Stimulated activated CD4-positive, alpha-beta T cell treated with anti-CD3 and anti-CD28 coated beads, Interleukin-12 subunit alpha, Interleukin-12 subunit beta, amount 100 ng/mL, for 24 hours (primary cell): ENCODE measurements at places on chromosomes 3 and 15.

- no peak for DNase-seq
Measured at GRCh38 chr3:178310949-178311348, 225.3 kb upstream of the KCNMB2 start.

DNA sequence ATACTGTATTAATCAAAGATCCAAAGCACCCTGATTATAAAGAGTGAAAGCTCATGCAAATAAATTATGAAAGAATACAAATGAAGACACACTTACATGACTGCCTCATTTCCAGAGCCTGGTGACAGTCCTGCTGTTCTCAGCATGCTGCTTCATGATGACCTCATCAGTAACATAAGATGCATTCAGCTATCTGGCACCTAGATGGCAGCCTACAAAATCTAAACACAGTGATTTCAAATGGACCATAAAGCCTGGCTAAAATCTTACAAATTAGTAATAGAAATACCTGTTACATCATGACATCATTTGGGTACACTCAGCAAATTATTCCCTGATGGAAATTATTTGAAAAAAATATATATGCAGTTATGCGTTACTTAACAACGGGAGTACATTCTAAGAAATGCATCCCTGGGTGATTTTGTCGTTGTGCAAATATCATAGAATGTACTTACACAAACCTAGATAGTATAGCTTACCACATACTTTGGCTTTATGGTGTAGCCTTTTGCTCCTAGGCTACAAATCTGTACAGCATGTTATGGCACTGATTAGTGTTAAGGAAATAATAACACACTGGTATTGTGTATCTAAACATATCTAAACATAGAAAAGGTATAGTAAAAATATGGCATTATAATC is 207.2 kb downstream of the EPHA3 start:
- no peak for DNase-seq

DNA sequence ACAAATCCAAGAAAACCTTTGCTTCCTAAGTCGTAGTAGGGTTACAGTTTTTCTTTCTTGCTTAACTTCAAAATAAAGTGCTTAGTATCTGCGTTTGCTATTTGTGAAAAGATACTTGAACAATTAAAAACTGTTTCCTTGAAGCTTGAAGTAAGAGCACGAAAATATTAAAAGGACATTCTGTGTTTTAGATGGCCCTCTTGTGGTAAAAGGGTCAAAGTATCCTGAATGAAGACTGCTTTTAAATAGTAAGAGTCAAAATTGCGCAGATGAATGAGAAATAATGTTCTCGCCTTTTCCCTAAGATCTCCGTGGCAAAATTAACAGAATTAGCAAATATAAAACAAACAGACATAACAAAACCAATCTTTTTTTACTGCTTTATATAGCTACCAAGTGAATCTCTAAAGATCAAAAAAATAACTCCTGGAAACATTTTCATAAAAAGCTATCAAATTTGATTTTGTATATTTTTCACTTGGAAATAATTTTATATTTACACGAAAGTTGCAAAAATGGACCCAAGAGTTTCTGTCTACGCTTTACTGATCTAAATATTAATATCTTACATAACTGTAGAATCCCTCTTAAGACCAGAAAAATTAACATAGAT is 175.4 kb downstream of the MBNL1 start:
- no peak for DNase-seq

GRCh38 chr3:109278141-109278540 is 38.2 kb downstream of the DPPA2 start:
- DNase-seq = no peak

- DNase-seq = no peak
Measured at GRCh38 chr15:87902772-87903426, 353.6 kb downstream of the NTRK3 start.

DNA sequence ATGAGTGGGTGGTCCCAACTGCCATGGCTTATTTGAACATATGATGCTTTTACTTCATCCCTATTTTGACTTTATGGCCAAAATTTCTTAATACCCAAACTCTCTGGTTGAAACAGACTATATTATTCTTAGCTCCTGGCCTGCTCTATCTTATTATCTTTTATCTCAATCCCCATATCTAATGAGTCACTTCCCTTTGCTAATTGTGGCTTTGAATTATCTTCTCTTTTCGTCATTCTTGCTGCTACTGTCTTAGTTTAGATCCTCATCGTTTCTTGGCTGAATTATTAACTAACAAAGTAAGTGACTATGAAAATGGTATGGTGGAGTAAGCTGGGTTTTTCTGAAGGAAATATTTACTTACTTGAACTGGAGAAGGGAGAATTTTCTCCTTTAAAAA is 28.2 kb upstream of the DNAJC19 start:
- DNase-seq = no peak

DNA sequence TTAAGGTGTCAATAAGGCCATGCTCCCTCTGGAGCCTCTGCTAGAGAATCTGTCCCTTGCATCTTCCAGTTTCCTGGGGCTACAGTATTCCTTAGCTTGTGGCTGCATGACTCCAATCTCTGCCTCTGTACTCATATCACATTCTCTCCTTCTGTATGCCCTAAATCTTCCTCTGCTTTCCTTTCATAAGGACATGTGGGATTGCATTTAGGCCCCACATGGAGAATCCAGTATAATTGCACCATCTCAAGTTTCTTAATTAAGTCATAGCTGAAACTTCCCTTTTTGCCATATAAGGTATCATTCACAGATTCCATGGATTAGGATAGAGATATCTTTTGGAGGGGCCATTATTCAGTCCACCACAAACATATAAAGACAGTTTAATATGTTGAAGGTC is 409.8 kb upstream of the TMCO5A start:
- DNase-seq = no peak

DNA sequence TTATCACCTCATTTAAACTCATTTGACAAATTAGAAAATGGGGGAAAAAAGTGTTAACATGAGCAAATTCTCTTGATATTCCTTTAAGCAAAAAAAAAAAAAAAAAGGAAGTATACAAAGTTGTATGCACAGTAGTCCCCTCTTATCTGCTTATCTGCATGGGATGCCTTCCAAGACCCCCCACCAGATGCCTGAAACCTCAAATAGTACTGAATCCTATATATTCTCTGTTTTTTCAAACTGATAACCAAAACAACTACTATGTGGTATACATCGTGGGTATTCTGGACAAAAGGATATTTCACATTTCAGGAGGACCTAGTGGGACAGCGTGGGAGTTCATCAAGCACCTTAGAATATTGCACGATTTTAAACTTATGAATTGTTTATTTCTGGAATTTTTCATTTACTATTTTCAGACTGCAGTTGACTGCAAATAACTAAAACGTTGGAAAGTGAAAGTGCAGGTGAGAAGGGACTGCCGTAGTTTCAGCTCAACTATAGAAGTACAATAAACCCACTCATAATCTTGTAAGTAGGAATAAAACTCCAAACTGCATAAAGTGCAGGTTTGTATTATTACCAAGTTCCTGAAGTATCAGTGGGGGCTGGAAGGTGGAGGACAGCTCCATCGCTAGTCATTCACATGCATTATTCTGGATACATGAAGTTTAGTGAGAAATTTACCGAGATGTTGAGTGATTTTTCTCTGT is 43.6 kb upstream of the PLCL2 start:
- no peak for DNase-seq

DNA sequence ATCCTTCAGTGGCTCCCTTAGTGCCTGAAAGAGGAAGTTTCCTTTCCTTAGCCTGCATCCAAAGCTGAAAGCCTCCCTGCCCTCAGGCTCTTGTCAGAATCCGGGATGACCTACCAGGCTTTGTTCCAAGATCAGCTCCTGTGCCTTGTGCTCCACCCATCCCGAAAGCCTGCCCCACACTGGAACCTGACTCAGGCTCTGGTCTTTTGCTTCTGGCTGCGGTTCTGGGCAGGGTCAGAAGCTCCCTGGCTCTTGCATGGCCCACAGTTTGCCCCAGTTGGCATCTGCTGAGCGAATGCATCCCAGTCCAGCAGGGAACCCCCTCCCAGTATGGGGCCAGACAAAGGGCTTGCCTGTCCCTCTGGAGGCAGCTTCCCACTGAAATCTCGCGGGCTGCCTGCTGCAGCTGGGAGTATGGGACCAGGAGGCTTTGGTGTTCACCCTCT is 25.9 kb upstream of the KIF23 start:
- DNase-seq = no peak

DNA sequence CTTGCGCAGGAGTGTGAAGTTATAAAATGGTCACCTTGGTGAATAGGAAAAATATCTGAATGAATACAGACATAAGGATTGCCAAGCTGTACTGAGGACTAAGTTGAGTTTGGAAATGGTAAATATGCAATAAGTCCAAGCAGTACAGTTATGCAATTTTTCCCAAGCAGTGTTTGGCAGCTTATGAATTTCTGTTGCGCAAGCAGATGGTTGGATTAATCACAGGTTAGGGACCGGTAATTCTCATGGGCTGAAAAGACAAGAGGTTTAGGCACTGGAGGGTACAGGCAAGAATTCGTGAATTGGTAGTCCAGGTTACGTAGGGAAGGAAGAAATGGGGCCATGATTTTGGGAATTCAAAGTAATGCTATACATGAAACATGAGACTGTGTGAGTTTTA is 210.3 kb downstream of the RAP2B start:
- no peak for DNase-seq
